ENCODE measurements at places on chromosomes 1 and 21.

GRCh38 chr1:187383366-187383765 lies 554.6 kb downstream of the PLA2G4A start:
- DNase-seq = peak; percentile 47

DNA sequence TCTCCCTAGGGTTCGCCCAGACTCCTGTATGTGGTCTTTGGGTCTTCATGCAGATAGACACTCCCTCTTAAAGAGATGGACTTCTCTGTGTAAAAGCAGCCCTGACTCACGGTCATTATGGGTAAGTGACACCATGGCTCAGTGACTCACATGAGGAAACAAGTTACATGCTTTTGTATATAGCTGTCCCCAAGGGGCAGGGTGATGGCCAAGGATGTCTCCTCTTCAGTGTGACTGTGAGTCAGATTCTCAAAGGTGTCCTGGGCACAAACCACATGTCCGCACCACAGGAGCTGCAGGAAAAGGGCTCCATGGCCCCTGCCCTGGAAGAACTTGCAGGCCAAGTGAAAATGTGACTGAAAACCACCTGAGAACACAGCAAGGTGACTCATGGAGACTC lies 380.4 kb downstream of the NPHP4 start:
- DNase-seq = no peak

DNA sequence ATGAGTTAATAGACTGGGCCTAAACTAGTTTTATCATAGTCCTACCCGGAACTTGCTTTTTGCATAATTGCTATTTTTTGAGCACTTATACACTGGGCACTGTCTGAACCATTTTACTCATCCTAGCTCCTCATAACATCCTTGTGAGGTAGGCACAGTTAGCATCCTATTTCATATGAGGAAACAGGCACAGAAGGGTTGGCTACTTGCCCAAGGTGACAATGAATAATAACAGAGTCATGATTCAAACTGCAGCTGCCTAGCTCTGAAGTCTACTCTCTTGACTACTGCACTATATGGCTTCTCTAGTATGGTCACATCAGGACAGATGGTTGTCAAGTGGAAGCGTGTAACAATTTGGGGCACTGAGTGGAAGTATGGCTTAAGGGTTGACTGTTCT lies 18.2 kb upstream of the RC3H1 start:
- no peak for DNase-seq

DNA sequence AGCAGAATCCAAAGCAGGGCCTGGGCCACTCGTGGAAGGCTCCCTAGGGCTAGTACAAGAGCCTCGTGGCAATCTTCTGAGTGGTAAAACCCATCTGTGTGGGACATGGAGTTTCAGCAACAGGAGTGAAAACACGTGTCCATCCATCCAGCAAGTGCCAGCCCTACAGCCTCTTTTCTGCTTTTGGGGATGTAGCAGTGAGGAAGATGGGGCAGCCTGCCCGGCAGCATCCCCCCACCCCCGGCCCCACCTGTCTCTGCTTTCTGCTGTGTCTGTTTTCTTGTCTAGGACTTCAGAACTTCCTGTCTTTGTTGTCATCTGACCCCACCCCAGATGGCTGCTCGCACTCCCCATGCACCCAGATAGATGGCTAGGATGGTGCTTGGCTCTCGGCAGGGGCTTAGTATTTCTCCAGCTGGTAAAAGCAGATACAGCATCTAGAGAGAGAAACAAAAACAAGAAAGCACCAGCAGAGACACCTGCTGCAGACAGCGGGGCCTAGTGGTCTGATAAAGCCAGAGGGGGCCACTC lies 1.5 kb downstream of the CPTP start:
- peak; percentile 56 for DNase-seq

DNA sequence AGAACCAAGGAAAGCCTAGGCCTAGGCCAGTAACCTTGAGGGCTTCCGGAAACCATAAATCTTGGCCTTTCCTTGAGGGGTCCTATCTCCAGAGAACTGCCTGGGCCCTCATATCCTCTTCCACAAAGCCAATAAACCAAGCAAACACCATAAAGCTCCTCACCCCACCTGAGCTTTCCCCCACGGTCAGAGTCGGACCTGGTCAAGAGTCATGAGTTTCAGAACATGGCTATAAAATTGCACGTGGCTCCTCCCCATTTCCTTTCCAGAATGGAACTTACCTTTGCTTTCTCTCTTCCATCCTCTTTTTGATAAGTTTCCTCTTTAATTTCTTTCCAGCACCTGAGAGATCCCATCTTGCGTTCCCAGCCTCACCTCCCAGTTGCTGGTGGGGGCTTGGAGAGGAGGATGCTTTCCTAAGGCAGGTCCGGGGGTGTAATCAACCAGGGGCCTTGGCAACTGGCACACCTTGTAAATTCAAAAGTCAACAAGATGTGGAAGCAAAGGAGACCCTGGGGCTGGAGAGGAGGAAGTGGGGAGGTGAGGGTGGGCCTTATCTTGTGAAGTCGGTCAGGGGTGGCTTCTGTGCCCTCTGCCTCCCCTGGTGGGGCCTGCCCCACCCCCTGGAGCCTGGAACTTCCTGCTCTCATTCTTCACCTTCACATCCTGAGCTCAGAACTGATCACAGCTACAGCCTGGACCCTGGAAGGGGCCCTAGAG lies 259.9 kb downstream of the FOXD2 start:
- no peak for DNase-seq

DNA sequence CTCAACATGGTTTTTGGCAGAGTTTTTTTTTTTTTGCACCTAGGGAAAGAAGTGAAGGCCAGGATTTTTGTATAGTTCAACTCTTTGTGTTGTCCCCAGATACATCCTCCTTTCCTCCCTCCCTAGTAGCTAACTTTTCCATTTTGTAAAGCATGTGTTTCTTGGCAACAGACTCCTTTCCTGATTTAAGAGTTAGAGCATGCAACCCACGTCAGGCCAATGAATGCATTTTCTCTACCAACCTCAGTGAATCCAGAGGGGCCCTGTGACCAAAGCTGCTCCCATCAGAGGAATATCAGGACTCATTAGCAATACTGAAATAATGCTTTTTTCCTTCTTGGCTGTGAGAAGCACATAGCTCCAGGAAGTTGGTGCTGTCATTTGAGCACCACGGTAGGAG lies 287.2 kb downstream of the LMO4 start:
- DNase-seq = no peak

- DNase-seq = peak; percentile 36
Observed at GRCh38 chr1:15423355-15424077, 13.8 kb downstream of the EFHD2 start.

GRCh38 chr1:86151427-86151826 lies 5.1 kb downstream of the COL24A1 start:
- peak; percentile 15 for DNase-seq

GRCh38 chr1:201471772-201472171 lies 2.8 kb upstream of the PHLDA3 start:
- no peak for DNase-seq

- peak; percentile 44 for DNase-seq
Observed at GRCh38 chr1:13643017-13643416, 57.0 kb upstream of the PRDM2 start.

DNA sequence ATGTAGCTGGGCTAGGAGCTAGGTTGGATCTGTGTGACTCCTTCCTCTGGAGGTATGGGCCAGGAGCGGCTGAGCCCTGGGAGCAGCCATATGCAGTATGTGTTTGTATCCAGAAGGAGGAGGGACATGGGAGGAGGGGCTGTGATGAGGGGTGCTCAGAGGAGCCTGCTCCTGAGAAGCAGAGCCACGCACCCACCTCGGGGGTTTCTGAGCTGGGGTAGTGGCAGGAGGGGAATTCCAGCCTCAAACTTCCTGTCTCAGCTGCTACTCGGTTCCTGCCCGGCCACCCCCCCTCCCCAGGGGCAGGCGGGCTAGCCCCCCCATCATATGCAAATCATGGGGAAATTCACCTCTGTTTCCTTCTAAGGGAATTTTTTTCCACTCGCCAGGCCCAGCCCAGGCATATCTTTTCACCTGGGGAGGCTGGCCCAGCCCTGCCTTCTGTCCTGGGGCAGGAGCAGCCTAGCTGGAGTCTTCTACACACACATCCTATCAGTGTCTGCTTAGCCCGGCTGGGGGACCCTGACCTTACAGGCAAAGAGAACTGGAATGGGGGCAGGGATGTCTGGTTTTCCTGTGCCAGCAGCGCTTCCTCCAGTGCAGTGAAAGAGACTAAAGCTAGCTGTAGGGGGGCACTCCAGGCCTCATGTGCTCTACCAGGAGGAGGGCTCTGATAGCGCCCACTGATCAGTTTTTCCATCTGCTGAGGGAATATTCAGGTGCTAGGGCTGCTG lies 3.0 kb downstream of the ZC3H12A start:
- no peak for DNase-seq

DNA sequence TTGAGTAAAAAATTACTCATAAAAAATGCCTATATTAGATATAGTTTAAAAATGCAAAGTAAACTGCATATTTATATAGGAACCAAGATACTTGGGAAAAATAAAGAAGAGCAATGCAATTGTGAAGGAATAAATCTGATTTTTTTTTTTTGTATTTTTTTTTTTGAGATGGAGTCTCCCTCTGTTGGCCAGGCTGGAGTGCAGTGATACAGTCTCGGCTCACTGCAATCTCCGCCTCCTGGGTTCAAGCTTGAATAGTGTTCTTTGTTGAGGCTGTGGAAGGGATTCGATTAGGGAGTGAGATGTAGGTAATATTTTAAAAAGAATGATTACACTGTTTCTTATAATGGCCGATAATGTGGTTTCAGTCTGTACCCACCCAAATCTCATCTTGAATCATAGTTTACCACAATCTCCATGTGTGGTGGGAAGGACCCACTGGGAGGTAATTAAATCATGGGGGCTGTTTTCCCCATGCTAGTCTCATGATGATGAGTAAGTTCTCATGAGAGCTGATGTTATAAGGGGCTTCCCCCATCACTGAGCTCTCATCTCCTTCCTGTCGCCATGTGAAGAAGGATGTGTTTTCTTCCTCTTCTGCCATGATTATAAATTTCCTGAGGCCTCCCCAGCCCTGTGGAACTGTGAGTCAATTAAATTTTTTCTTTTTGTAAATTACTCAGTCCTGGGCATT lies 1765.9 kb downstream of the PLA2G4A start:
- no peak for DNase-seq

DNA sequence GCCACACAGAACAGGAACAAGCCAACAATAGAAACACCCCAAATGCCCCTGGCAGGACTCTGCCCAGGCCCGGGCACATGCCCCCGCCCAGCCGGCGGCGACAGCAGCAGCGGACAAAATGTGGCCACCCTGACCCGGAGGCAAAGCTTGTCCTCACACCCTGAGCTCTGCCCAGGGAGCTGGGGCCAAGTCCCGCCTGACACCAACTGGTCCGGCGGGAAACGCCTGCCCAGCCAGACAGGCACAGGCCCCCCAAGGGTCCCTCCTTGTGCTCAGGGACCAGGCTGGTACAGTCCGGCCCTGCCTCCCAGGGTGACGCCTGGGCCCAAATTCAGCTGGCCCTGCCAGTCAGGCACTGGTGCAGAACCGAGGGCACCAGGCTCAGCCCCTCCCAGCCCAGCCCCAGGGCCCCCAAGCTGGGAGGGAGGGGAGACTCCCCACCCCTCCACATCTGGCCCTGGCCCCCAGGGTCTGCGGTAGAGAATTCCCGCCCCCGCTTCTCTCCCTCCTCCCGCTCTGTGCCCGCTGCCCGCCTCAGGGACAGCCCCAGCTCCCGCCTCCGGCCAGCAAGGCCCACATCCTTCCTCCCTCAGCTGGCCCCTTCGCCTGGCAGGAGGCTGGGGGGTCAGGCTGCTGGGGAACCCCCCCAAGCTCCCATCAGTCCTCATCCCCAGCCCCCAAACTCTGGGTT lies 2.0 kb downstream of the AHDC1 start:
- no peak for DNase-seq

GRCh38 chr1:214540324-214540723 lies 11.1 kb downstream of the PTPN14 start:
- no peak for DNase-seq

- peak; percentile 82 for DNase-seq
Observed at GRCh38 chr1:99849413-99849743, 783 bp upstream of the AGL start.

- no peak for DNase-seq
Observed at GRCh38 chr1:14733048-14733778, 134.7 kb downstream of the KAZN start.

DNA sequence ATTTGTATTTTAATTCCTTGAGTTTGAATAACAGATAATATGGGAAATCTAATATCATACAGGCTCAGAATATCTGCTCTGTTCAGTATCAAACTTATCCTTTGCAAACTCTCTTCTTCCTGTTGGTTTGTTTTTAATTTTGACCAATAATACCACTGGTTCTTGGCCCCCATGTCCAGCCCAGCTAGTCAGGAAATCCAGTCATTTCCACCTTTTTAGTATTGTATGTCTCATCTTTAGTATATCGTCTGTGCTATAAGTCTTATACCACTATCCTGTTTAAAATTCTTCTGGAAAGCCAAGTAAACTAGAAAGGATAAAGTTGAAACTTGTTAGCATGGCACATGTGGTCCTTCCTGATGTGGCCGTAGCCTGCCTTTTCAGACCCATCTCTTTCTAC lies 10.7 kb downstream of the SCCPDH start:
- no peak for DNase-seq

- DNase-seq = no peak
Observed at GRCh38 chr21:42624936-42625335, 28.5 kb upstream of the PDE9A start.

GRCh38 chr1:51000160-51000559 lies 30.1 kb downstream of the CDKN2C start:
- DNase-seq = peak; percentile 85

DNA sequence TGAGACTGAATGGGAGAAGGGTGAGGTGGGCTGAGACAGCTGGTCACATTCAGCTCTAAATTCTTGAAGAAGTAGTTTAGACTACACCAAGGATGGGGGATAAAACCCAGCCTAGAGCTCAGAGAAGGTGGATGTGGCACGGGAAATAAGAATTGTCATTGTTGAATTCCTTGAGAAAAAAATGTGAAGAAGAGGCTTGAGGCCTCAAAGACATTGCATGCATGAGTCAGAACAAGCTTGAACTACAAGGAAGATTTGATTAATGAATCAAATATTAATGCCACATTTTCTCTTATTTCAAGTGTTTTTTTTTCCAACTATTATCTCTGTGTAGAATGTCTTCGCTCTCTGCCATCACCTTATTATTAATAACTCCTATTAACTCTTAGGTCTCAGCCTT lies 58.9 kb downstream of the MAP3K7CL start:
- no peak for DNase-seq

DNA sequence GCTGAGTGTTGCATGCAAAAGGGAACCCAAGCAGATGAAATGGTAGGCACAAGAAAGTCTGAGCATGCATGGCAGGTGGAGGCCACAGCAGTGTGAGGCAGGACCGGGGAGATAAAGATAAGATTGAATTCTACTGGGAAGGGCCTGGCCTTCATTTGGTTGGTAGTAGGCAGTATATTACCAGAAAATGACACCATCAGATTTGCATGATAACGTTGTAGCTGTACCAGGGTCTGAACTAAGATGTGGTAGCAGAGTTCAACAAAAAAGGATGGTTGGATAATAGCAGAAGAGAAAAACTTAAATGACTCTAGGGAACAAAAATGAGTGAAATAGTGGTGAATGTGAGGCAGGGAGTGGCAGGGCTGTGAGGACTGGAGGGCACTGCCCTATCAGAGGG lies 75.6 kb upstream of the DNAJC6 start:
- DNase-seq = no peak

Measured in Karpas-422 (cell line).